ENCODE measurements at places on chromosomes 7 and 10.

- DNase-seq, result no peak
Measured at GRCh38 chr10:117462816-117463544, 79.6 kb upstream of the EMX2 start.

GRCh38 chr10:52465202-52465601 lies 151.1 kb downstream of the DKK1 start:
- DNase-seq, result no peak

GRCh38 chr7:145474009-145474686 lies 638.3 kb upstream of the TPK1 start:
- DNase-seq, result no peak

DNA sequence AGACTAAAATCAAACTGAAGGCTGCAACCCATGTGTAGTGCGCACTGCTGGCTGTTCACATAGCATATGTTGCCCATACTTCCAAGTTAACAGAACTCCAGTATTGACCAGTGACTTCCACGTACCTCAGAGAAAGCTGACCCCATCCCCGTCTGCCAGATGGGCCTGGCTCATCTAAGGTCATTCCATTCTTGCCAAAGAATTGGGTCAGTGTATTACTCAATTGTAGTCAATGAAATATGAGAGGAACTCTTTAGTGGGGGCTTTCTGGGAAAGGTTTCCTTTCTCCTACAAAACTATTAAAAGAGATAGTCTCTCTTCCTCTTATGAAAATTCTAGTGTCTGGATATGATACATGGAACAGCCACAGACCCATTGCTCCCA lies 238.6 kb downstream of the COBL start:
- DNase-seq, result no peak

DNA sequence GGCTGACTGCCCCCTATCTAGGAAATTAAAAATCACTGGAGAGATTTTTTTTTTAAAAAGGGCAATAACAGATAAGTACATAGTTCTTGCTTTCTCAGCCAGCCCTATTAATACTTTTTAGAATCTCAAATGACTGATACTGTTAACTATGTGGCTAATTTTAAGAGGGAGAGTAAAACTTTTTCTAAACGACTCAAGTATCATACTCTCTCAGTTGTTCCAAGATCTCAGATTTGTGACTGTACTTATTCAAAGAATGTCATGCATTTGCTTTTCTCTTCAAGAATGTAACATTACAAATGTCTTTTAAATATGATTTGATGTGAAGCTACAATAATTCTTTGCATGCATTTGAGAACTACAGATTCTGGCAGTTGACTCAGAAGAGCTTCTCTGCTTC lies 55.4 kb upstream of the RAB11FIP2 start:
- DNase-seq, result no peak

GRCh38 chr7:38584443-38585210 lies 46.5 kb downstream of the AMPH start:
- no peak for DNase-seq

DNA sequence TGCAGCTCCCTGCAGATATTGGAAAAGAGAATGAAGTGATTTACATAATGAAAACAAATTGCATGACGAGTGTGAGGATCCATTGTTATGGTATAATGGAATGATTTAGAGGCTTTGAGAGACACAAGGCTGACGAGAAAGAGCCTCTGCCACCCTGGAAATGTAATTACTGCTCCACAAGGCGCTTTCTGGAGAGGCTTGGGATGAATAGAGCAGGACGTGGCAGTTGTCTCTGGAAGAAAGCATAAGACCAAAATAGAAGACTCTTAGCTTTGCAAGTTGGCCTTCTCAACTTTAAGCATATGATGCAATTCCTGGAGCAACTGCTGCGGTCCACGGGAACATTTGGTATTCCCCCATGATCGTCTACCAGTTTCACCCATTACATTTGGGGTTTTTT lies 181.9 kb upstream of the TCF7L2 start:
- DNase-seq, result no peak

- no peak for DNase-seq
Measured at GRCh38 chr7:107813524-107813923, 10.5 kb upstream of the SLC26A3 start.

DNA sequence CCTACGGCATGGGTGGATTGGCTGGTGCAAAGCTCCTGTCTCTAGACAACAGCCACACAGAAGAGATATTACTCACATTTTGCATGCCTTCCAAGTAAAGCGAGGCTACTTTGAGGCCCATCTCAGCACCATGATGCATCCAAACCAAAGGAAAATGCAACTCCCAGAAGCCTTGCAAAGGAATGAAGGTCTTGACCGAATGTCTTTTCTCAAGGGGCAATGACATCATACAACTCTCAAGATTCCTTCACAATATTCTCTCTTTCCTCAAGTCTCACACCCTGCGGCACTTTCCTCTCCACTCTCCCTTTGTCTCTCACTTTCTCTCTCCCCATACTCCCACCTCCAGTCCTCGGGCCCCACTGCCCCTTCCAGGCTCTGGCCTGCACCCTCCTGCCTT lies 44.8 kb upstream of the CPXM2 start:
- no peak for DNase-seq

DNA sequence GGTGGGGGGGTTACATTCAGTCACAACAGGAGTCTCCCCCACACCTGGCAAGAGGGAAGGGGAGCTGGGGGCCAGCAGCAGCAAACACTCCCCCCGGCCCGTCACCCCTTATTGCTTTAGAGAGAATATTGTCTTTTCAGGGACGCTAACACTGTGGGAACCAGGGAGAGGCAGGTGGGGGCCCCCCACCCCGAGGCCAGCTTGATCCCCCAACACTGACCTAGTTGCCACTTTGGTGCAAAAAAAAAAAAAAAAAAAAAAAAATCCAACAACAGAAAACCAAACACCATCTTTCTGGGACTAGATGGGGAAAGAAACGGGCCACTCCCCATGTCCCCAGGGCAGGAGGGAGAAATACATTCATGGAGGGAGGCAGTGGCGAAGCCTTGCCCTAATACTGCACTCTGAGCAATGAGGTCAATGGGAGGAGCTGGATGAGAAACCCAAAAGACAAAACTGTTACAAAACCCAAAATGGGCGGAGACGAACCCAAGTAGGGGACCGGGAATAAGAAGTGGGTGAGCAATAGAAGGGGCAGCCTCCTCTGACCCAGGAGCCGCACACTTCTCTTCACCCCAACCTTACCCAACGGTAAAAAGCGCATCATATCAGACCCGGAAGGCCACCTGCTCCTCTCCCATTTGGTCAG lies 6.5 kb downstream of the GNB2 start:
- no peak for DNase-seq

- no peak for DNase-seq
Measured at GRCh38 chr7:65475734-65476319, 102.2 kb downstream of the ZNF92 start.

- DNase-seq, result no peak
Measured at GRCh38 chr7:32916006-32916405, 24.4 kb upstream of the KBTBD2 start.

- DNase-seq, result no peak
Measured at GRCh38 chr10:1809139-1809741, 71.9 kb upstream of the ADARB2 start.

GRCh38 chr10:88731296-88731695 lies 25.2 kb downstream of the LIPK start:
- no peak for DNase-seq

DNA sequence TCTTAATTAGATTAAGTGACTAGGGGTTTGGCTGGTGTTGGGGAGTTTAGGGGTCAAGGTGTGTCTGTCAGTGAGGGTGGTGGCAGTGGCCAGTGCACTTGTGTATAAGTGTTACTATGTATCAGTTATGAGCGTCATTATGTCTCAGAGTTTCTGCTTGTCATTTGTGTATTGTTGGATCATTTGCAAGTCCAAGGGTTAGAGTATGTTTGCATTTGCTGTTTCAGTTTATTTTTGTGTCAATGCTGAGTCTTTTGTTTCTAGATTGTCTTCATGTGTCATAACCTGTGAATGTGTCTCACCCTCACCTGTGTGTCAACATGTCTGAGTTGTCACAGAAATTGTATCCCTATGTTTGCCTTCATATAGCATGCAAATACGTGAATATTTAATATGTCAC lies 97.5 kb upstream of the PAX2 start:
- DNase-seq, result no peak

DNA sequence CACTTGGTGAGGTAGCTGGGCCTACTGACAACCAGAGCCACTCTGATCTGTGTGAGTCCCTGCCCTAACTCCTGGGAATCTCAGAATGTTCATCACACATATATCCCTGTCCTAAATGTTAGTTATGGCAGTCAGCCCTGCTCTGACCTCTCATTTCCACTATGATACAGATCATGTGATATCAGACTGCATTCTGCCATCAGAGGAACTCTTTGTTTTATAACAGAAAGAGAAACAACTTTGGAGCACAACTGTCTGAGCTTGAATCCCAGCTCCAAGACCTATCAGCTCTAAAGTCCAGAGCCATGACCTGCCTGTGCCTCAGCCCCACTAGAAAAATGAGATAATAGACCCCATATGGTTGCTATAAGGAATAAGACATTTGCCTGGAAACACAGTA lies 54.6 kb upstream of the ABCB4 start:
- DNase-seq, result no peak

DNA sequence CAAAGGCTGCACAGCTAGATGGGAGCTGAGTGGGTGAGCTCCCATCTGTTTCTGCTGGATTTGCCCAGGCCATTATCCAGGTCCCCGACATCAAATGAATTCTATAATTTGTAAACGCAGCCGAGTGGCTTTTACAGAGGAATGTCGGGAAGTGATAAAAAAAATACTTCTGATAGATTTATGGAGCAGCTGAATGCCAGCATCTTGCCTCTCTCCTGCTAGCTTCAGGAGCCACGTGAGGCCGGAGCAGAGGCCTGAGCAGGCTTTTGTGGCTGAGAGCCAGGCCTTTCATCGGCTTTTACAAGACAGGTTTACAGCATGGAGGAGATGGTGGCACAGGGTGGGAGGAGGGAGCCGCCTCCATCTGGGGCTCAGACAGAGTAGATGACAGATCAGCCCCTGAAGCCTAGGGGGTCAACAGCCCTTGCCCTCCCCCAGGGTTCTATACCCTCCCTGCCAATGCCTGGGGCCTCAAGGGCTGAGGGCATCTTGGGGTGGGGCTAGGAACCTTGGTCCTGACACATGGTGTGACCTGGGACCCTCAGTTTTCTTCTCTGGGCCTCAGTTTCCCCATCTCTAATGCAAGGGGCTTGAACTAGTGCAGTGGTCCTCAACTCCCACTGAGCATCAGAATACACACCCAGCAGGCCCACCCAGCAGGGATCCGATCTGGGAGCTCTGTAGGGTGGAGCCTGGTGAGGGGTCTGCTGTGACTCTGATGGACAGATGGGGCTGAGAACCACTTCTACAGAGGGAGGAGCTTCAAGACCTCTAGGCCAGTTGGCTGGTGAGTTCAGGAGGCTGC lies 44.2 kb upstream of the PCBD1 start:
- DNase-seq, result no peak

GRCh38 chr7:5870311-5870710 lies 10.3 kb upstream of the OCM start:
- DNase-seq, result no peak

DNA sequence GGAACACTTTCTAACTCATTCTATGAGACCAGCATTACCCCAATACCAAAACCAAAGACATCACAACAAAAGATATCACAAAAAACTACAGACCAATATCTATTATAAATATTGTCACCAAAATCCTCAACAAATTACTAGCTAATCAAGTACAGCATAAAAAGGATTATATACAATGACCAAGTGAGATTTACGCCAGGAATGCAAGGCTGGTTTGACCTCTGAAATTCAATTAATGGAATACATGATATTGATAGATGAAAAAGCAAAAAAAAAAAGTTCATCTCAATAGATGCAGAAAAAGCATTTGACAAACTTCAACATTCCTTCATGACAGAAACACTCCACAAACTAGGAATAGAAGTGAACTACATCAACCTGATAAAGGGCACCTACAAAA lies 175.3 kb downstream of the LCOR start:
- no peak for DNase-seq

DNA sequence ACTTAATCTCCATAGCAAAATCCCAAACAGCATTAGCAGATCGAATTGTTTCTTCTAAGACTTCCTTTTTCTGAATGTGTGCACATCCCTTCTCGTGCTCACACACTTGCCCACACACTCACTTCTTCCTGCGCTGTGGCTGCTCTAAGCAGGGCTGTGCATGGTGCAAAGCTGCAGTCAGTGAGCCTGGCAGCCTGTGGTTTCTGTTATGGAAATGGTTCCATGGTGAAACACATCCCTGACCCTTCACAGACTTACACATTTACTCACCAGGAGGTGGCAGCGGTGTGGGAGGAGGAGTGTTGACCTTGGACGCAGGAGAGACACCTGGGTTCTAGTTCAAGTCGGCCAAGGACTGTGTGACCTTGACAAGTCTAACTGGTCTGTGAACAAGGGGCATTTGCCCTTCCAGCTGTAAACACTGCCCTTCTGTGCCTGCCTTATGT lies 24.9 kb downstream of the MTURN start:
- DNase-seq, result no peak

GRCh38 chr7:132451161-132451560 lies 125.1 kb downstream of the PLXNA4 start:
- no peak for DNase-seq

DNA sequence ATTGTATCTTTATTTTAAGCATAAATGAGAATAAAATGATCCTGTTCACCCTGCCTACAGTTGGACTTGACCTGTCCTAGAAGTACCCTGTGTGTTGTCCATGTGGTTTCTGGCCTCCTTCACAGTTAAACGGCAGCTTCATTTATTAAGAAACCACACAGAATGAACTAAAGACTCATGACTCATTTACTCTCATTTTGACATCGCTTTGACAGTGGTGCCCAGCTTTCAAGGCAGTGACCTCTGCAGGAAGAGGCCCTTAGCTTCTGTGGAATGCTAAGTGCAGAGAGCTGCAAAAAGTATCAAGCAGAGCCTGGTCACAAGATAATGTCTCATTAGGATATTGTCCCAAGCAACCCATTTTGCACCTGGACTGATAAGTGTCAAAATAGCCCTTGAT lies 93.4 kb downstream of the AVL9 start:
- DNase-seq, result no peak

DNA sequence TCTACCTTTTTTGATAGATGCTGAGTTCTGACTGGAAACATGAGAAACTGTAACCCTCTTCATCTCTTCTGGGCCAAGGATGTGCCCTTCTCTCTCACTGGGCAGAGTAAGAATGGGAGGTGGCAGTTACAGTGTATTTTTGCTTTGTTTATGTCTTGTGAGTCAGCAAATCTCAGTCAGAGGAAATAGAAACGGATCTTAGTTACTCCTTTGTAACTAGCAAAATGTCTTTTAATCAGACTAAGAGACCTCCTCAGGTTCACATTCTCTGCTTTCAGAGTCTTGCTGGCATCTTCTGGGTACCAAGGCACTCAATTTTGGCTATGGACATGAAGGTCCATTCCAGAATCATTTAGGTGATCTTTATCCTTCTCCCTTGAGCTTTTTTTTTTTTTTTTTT lies 70.9 kb downstream of the HHEX start:
- DNase-seq, result no peak

DNA sequence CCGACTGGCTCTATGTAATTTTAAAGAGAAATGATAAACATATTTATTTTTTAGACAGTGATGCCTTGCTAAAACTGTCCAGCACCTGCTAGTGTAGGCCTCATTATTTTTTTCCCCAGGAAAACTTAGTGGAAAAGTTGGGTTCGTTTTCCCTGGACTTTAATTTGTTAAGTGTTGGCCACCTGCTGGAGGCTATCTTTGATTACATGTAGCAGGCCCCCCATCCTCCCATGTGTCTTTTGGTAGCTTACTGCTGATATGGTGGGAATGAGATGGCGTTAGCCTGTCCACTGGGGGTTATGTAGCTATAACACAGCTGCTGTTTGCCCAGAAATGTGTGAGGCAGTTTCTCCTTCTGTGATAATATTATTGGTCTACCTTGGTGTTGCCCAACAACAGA lies 265.0 kb downstream of the SORCS3 start:
- no peak for DNase-seq
